CD4-positive, alpha-beta T cell treated with Interleukin-12 subunit alpha and Interleukin-12 subunit beta, for 1 hour (primary cell): ENCODE measurements at places on chromosomes 2 and 18.

GRCh38 chr2:19675003-19675629 lies 226.7 kb downstream of the TTC32 start:
- no peak for DNase-seq

GRCh38 chr2:241950413-241951315 lies 81.1 kb downstream of the RTP5 start:
- peak; percentile 60 for DNase-seq

DNA sequence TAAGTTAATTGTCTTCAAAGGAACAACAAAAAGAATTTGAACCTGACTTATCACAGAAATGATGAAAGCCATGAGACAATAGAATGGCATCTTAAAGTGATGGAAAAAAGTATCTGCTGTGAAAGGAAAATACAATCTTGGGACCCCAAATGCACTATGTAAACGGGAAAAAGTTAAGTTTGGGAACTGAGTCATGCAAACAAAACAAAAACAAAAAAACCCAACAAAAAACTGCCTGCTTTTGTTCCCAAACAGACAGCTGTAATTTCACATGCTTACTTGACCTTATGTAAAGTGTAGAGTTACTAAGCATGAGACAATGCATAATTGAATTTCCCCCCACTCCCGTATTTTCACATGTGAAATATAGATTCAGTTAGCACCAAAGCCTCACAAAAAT lies 122.1 kb upstream of the RBMS1 start:
- no peak for DNase-seq

GRCh38 chr2:203786549-203787351 lies 80.3 kb downstream of the CD28 start:
- no peak for DNase-seq

DNA sequence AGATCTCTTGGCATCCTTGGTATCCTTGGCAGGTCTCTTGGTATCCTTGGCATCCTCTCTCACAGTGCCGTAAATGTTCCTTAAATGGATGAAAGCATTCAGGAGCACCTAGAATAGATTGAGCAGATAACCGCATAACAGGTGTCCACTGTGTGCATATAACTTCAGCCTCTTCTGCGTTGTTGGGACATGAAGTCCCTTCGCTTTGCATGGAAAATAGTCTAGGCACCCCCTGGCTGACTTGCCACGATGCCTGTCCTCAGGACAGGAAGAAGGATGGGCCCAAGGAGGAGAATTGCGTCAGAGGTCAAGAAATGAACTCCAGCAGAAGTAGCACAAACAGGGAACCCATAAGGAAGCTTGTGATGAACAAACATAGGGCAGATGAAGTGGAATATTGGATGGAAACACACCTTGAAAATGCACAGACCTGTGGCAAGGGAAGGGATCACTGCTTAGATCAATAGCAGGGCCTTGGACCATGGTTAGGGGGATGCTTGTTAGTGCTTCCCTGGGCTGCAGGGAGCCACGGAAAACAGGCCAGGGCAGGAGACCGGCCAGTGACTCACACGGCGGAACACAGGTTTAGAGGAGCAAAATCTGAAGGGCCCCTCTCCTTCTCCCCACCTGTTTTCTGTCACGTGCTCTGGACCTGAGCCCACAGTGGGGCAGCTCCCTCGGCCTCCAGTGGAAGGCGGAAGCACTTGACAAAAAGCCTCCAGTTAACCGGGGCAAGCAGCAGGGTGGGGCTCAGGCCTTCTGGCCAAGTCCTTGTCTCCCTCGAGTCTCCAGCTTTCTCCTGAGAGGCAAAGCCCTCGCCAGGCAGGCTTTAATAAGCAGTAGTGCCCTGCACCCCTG lies 99.2 kb upstream of the ASAP2 start:
- DNase-seq: no peak

DNA sequence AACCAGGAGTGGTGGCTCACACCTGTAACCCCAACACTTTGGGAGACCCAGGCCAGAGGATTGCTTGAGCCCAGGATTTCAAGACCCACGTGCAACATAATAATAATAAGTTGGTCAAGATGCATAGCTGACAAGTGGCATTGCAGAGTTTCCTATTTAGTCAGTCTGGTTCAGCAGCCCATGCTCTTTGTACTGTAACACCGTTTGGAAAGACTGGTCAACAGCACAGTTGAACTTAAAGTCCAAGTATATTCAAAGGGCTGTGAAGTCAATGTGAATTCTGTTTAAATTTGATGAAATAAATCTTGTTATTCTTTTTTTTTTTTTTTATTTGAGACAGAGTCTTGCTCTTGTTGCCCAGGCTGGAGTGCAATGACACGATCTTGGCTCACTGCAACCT lies 1.5 kb upstream of the TRMT61B start:
- no peak for DNase-seq

DNA sequence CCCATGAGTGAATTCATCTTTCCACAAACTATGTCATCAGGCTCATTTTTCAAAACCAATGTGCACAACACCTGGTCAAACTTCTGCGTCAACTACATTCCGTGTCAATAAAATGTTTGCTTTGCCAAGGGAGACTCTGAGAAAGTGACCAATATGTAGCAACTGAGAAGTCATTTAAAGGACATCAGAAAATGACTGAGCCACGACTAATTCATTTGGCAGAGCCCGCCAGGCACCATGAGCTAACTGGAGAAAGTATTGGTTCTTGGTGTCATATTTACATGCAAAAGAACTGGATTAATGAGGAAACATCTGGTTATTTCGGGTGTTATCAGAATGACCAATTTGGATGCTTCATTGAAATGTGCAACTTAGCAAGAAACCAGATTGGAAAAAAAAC lies 7.2 kb downstream of the RND3 start:
- no peak for DNase-seq

DNA sequence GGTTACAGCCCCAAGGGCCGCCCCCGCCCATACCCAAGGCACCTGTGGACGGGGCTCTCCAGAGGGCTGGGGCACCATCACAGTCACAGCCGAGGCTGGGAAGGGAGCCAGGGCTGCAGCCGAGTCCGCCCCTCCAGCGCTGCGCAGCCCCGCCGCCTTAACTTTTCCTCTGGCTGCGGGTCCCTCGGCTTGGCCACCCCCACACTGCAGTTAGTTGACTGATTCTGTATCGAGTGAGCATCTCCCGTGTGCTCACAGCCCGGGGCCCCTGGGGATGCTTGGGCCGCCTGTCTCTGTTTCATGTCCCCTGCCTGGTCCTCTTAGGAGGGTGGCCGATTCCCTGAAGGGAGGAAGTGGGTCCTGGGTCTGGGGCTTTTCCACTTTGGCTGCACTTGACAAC lies 33.7 kb downstream of the EMILIN2 start:
- no peak for DNase-seq

- DNase-seq: no peak
These were observed 257.0 kb downstream of the DPP10 start for GRCh38 chr2:114699423-114699944.

- no peak for DNase-seq
These were observed 165.2 kb downstream of the SUCLG1 start for GRCh38 chr2:84293791-84294380.

DNA sequence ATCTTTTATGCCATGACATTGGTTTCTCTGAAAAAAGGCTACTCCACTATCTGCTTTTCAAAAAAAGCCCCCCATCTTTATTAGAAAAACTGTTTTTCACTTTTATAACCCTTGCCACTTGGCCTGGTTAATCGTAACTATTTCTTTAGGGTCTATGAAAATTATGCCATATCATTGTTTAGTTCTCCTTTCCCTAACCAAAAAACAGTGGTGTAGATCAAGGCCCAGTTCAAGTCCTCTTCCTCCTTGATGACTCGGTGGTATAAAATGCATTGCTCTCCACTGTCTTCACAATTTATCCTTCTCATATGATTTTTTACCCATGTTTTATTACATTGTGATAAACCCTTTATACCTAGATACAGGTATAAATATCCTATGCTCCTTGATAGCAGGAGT lies 205.5 kb downstream of the ZNF521 start:
- no peak for DNase-seq

- no peak for DNase-seq
These were observed 11.3 kb upstream of the KCNS3 start for GRCh38 chr2:17867133-17867532.

GRCh38 chr18:54888933-54889332 lies 60.7 kb downstream of the RAB27B start:
- DNase-seq: no peak

DNA sequence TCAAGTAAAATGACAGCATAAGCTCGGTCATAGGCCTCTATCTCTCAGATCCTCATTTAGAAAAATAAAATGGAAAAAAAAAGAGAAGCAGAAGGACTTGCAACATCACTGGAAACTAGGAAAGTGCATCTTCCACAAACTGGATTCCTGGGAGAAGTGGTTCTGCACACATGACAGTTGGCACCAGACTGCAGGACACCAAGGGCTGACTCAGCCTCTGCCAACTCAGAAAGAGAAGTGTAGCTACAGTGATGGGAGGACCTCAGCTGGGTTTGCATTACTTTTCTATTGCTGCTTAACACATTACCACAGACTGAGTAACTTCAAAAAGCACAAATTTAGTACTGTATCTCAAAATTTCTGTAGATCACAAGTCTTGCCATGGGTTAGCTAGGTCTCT lies 409.5 kb upstream of the GCFC2 start:
- DNase-seq: no peak

- no peak for DNase-seq
These were observed 78.8 kb upstream of the TTC21B start for GRCh38 chr2:166032361-166032760.
